Activated T-cell treated with anti-CD3 and anti-CD28 coated beads for 4 hours (primary cell): ENCODE measurements at places on chromosomes 1 and 21.

GRCh38 chr1:205262731-205263171, 35.0 kb downstream of the TMCC2 start:
- no peak for DNase-seq

- no peak for DNase-seq
Measured at GRCh38 chr1:48960320-48960719, 183.6 kb upstream of the BEND5 start.

DNA sequence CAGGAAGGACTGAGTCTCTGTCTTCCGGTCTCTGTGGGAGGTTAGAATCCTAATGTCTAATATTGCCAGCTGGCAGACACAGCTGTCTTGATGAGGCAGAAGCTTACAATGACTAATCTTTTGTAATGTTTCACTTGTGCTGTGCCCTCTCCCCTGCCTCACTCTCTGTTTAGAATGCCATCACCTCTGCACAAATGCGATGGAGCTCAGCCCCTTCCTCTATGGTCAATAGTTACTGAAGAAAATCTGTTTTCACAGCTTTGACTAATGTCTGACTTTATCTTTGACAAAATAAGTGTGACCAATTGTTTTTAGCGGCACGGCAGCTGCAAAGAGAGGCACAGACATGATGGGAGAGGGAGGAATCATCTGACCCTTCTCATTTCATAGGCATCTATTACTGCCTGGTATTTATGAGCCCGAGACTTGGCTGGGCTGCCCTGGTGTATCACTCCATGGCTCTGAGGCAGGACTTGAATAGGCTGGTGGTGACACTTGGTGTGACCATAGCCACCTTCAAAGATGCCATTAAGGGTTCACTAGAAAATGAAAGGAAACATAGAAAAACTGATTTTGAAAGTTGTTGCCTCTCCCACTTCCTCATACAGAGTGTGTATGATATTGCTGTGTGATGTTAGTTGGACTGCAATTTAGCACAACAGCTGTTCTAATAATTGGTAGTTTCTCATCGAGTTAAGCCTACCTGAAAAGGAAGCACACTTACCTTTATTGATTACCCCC, 163.2 kb upstream of the NBPF11 start:
- no peak for DNase-seq

GRCh38 chr1:166302989-166303758, 136.4 kb upstream of the FAM78B start:
- no peak for DNase-seq

- DNase-seq, result peak; percentile 28
Measured at GRCh38 chr1:161013488-161014230, 7.3 kb downstream of the F11R start.

- DNase-seq, result no peak
Measured at GRCh38 chr1:216621536-216621935, 101.7 kb downstream of the ESRRG start.

DNA sequence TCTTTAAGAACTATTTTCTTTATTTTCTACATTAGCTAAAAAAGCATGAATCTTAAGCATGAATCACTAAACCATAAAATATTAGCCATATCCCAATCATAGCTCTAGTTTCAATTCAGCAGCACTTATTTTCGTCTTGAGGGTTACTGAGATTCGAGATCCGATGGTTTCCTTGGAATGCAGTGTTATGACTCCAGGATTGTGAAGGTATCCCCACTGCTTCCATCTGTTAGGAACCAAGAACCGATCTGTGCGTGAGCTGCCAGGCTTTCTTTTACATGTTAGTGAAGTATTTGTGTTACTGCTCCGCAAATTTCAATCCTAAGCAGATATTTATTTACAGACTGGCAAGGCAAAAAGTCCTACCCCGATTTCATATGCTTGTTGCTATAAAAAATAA, 18.8 kb downstream of the TNFRSF9 start:
- no peak for DNase-seq

GRCh38 chr1:100542285-100542684, 4.3 kb downstream of the GPR88 start:
- no peak for DNase-seq

DNA sequence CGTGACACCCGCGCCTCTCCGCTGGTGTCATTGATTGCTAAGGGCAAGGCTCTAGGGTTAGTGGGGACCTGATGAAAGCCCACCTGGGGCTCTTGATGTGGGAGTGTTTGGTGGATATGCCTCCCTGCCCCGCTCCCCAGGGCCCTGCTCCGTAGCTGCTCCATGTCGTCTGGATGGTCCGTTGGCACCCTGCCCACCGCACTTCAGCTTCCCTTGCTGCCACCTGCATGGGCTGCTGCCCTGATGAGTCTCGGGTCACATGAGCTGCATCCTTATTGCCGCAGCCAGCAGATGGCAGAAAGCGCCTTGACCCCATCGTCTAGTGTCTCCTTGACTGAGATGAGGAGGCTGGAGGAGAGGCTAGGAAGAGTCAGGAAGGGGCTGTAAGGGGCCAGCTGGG, 439.4 kb downstream of the CAMTA1 start:
- DNase-seq, result no peak

GRCh38 chr1:187270256-187270655, 441.5 kb downstream of the PLA2G4A start:
- DNase-seq, result no peak

DNA sequence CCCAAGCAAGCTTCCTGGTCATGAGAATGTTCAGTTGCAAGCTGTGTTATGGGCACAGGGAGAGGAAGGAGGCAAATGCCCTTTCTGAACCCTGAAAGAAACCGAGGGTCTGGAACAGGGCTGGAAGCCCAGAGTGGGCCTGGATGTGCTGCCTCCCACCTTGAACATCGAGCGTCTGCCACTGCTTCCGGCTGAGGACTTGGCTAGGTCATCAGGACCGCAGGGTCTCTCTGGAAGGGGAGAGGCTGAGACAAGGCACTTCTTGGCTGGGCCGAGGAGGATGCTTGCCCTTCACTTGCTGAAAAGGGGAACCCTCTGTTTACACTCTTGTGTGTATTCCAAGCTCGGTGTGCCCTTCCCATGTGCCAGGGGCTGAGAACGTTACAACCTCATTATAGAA, 168.0 kb upstream of the C1orf174 start:
- no peak for DNase-seq

DNA sequence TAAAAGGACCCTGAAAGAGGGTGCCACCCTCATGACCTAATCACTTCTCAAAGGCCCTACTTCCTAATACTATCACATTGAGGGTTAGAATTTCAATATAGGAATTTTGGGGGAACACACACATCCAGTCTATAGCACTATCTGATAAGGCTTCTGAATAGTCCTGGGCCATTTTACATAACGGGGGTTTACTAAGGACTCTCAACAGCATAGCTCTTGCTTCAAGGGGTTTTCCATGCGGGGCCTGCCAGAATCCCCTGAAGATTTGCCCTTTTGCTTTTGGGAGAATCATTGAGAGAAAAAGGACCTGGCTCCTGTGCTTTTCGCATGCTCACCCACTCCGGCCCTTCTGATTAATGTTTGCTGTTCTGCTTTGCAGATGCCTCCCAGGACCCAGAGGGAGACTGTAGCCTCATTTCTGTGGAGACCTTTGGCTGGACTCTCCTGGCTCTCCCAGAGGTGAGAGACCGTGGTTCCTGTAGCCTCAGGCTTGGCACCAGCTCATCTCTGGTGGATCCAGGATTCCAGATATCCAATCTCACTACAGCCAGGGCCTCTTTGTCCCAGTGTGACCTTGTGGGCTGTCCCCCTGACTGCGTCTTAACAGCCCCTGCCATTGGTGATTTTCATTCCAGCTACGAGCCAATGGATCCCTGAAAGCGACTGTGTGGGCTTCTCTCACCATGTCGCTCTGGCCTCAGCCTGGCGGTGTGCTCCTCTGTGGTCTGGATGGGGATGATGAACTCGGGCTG, 72.6 kb downstream of the DDR2 start:
- no peak for DNase-seq

DNA sequence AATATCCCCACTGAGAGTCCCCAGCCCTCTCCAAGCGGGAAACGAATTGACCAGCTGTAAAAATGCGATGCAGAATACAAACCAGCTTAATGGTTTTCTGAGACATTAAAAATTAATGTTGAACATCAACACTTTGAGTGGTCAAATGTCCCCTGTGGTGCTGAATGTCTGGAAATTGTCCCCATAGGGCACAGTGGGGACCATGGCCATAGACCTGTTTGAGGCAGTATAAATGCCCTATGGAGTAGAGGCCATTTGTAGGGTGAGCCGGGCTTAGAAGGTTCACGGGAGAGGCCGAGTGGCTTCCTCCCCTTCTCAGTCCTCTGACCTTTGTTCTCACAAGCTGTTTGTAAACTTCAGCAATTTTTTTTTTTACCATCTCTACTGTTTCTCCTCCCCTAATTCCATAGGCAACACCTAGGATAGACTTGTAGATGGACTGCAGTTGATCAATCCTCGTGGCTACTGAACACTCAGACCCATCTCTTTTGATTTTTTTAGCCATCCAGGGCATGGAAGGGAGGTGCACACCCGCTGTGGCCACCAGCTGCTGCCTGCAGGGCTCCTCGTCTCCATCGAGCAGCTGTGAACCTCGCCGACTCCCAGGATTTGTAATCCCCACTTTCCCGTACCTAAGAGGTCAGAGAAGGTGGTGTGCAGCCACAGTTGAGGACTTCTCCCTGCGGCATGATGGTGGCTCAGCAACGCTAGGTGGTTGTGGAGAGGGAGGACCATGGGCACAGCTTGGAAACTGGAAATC, 41.0 kb downstream of the KAZN start:
- DNase-seq, result no peak

DNA sequence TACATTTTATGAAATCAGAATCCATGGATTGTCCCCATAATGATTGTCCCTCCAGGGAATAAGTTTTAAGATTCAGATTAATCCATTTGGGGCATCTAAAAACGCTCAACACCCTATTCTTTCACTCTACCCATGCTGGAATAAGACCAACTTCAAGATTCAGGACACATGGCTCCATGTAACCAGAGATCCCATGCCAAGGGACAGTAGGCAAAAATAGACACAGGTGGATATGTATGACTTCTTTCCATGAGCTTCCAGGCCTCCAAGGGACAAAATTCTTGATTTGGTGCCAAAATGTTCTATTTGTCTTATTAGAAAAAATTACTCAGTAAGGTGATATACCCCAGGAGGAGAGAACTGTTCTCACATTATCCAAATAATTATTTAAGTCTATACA, 178.8 kb downstream of the NRIP1 start:
- no peak for DNase-seq

DNA sequence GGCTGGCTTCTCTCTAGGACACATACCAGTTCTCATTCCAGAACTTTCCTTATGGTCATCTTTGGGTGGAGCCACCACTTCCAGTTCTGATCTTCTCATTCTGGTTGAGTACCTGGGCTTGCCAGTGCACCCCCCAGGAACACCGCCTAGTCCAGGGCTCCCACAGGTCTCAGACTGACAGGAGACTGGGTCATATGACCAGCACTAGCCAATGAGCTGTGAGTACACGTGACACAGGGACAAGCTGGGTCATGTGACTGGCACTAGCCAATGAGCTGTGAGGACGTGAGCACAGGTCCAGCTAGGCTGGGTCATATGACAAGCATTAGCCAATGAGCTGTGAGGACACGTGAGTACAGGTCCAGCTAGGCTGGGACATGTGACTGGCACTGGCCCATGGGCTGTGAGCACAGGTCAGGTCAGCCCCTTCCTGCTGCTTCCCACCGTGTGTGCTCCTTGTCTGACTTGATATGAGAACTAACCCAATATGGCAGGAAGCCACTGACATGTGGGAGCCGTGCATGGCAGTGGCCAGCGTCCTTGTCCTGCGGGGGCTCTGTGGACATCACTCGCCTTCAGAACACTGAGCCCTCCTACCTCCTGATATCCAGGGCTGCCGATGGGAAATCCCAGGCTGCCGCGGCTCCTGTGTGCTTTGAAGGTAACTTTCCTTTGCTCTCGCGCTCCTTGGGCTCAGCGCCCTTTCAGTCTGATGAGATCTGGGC, 22.7 kb downstream of the KRTAP10-1 start:
- no peak for DNase-seq

DNA sequence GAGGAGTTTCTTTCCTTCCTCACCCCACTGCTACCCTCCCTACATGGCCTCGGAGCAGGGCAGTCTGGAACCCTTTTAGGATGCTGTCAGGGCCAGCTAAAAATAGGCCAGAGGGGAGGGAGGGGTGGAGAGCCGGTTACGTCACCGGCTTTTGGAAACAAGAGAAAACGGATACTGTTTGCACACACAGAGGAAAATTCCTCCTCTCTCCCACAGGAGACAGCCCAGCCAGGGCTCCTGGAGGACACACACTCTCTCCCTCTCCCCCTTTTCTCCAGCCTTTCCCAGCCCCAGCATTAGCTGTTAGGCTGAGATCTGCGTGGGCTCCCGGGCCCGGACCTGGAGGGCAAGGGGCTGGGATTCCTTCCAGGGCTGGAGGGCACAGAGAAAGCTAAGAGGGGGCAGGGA, 20.0 kb upstream of the ALDH4A1 start:
- no peak for DNase-seq

GRCh38 chr1:121445679-121446078, 260.9 kb downstream of the SRGAP2C start:
- DNase-seq, result no peak

GRCh38 chr1:48115835-48116234, 106.7 kb upstream of the SLC5A9 start:
- DNase-seq, result no peak

DNA sequence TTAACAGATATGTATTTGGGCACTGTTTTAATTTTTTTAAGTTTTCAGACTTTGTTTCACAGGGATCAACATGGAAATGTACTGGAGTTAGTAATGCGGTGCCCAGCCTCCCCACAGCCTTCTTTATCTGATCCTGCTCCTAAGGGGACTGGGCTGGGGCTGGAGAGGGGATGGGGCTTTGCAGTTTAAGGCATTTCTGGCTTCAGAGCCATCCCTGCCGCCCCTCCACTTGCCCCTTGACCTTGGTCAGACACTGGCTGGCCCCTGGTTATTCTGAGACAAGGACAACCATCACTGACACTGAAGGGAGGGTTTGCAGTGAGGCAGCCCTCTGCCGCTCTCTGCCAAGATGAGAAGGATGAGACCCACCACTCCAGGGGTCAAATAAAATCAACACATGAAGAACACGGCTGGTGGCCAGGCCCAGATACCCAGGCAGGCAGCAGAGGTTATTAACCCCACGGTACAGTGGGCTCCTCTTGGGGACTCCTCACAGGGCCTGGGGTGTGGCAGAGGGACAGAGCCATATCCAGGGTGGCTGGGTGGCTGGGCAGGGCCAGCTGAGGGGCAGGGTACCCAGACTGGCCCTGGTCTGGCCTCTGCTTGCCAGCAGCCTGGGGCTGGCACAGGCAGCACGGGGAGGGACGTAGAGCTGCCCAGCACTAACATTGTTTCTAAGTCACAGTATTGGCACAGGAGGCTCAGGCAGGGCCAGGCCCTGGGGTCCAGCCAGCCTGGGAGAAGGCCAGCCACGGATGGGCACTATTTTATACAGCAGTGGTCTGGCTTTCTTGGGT, 7.2 kb upstream of the UBE2U start:
- no peak for DNase-seq
